Heart left ventricle (tissue), 16 donors: ENCODE measurements at places on chromosomes 4 and X. TPM values are rescaled to one million over a fixed set of nuclear protein-coding genes. Genes with fewer than 3 reads are reported as not detected.

Gene UGT2B15
- polyA plus RNA-seq, result not detected

DNA sequence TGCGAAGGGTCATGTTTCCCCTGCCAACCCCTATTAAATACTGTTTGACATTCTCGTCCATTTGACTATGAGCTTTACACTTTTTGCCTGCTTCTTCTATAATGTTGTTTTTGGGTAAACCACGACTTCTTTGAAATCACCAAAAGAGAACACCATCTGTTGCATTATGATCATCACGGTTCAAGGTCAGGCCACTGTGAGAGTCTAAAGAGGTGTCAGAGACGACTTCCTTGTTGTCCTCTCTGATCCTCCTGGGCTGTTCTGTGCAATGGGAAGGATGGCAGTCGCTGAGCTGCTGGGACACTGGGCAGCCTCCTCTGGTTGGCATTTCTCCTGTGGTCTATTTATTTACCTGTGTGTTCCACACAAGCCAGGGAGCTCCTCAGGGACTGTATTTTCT lies 137.5 kb downstream of the RASL11B start:
- H3K36me3 ChIP-seq, result no peaks in the 10 kb centered on the region
- no peaks in the 10 kb centered on the region for H3K27me3 ChIP-seq
- H3K4me1 ChIP-seq, result peaks cover 41% of the 10 kb centered on the region
- no peak overlapping the region for H3K27ac ChIP-seq
- no peak for DNase-seq
- no peak overlapping the region for H3K4me3 ChIP-seq

Gene MORC4
- polyA plus RNA-seq, result 1.0 TPM

- DNase-seq, result no peak
- no peaks in the 10 kb centered on the region for H3K27me3 ChIP-seq
- H3K36me3 ChIP-seq, result peaks cover 12% of the 10 kb centered on the region
- no peak overlapping the region for H3K4me3 ChIP-seq
Observed at GRCh38 chr4:52621567-52621966, 37.5 kb downstream of the USP46 start.

DNA sequence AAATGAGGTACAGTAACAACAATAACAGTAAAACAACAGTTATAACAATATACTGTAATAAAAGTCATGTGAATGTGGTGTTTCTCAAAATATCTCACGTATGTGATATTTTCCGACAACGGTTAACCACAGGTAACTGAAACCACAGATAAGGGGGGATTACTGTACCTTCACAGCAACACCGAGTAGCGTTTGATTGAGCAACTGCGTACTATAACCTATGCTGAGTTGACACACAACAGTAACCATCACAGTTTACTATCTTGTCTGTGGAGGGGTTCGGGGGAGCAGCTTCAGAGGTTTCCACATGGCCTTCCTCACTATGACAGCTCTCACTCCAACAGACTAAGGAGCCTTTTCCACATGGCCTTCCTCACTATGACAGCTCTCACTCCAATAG lies 13.4 kb downstream of the RBMX2 start:
- DNase-seq, result no peak
- no peak overlapping the region for H3K4me3 ChIP-seq
- H3K36me3 ChIP-seq, result no peaks in the 10 kb centered on the region
- no peaks in the 10 kb centered on the region for H3K4me1 ChIP-seq

DNA sequence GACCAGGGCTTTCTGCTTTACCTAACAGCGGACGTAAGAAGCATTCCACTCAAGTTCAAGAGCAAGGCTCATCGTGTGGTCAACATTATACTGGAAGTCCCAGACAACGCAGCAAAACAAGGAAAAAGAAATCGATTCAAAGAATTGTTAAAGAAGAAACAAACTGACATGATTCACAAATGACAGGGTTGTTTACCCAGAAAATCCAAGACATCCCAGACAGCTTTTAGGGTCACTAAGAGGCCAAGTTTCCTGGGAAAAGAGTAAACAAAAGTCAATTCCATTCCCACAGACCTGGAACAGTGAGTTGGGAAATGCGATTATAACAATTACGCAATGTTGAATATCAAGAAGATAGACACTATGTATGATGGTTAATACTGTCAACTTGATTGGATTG lies 21.5 kb upstream of the HTRA3 start:
- H3K27me3 ChIP-seq, result no peaks in the 10 kb centered on the region
- H3K4me1 ChIP-seq, result peaks cover 15% of the 10 kb centered on the region
- DNase-seq, result no peak
- no peak overlapping the region for H3K4me3 ChIP-seq
- no peaks in the 10 kb centered on the region for H3K36me3 ChIP-seq
- H3K27ac ChIP-seq, result peak overlapping the region; percentile 61

DNA sequence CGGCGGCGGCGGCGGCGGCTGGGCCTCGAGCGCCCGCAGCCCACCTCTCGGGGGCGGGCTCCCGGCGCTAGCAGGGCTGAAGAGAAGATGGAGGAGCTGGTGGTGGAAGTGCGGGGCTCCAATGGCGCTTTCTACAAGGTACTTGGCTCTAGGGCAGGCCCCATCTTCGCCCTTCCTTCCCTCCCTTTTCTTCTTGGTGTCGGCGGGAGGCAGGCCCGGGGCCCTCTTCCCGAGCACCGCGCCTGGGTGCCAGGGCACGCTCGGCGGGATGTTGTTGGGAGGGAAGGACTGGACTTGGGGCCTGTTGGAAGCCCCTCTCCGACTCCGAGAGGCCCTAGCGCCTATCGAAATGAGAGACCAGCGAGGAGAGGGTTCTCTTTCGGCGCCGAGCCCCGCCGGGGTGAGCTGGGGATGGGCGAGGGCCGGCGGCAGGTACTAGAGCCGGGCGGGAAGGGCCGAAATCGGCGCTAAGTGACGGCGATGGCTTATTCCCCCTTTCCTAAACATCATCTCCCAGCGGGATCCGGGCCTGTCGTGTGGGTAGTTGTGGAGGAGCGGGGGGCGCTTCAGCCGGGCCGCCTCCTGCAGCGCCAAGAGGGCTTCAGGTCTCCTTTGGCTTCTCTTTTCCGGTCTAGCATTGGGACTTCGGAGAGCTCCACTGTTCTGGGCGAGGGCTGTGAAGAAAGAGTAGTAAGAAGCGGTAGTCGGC lies 528 bp downstream of the FMR1 start:
- H3K4me1 ChIP-seq, result peaks cover 31% of the 10 kb centered on the region
- H3K27ac ChIP-seq, result peak overlapping the region; percentile 85
- peak overlapping the region; percentile 90 for H3K4me3 ChIP-seq
- peak; percentile 58 for DNase-seq
- H3K27me3 ChIP-seq, result no peaks in the 10 kb centered on the region

Gene RTL3
- polyA plus RNA-seq, result not detected

Gene STOX2
- polyA plus RNA-seq, result 2.8 TPM

DNA sequence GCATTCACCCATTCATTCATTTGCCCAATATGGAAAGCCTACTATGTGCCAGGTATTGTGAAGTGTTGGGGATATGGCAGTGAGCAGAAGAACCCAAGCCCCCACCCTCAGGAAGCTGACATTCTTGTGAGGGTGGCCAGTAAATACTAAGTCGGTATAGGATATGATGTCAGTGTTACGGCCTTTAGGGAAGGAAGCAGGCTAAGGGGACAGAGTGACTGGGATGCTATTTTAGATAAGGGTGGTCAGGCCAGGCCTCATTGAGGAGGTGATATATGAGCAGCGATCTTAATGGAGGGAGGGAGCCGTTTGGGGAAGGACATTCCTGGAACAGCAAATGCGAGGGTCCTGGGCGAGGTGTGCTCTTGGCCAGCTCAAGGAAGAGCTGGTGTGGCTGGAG lies 2.0 kb downstream of the ATP6AP1 start:
- H3K36me3 ChIP-seq, result no peaks in the 10 kb centered on the region
- peak overlapping the region; percentile 84 for H3K27ac ChIP-seq
- no peaks in the 10 kb centered on the region for H3K27me3 ChIP-seq
- H3K4me3 ChIP-seq, result no peak overlapping the region

GRCh38 chr4:38805530-38806145 lies 1.0 kb upstream of the TLR1 start:
- peaks cover 8% of the 10 kb centered on the region for H3K4me1 ChIP-seq
- peak overlapping the region; percentile 56 for H3K4me3 ChIP-seq
- DNase-seq, result peak; percentile 50
- peak overlapping the region; percentile 50 for H3K27ac ChIP-seq

- H3K4me3 ChIP-seq, result no peak overlapping the region
- H3K27ac ChIP-seq, result no peak overlapping the region
Observed at GRCh38 chrX:34884817-34885216, 57.8 kb upstream of the FAM47B start.

DNA sequence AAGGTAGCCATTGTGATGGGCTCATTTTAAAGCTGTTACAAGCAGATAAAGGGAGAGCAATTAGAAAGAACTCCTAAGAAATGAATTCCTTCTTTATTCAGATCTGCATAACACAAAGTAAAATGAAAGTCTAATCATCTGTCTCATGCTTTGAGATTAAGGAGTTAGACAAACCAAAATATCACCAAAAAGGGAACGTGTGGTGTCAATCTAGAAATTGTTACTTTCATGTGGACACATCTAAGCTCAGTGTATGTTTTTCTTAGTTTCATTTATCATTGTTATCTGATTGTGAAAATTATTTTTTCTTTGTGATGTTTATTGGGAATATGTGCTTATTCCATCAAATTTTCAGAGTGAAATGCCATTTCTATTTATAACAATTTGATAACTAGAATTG lies 80.3 kb downstream of the BANK1 start:
- no peaks in the 10 kb centered on the region for H3K27me3 ChIP-seq
- H3K4me1 ChIP-seq, result no peaks in the 10 kb centered on the region
- H3K27ac ChIP-seq, result no peak overlapping the region
- DNase-seq, result no peak
- H3K4me3 ChIP-seq, result no peak overlapping the region

DNA sequence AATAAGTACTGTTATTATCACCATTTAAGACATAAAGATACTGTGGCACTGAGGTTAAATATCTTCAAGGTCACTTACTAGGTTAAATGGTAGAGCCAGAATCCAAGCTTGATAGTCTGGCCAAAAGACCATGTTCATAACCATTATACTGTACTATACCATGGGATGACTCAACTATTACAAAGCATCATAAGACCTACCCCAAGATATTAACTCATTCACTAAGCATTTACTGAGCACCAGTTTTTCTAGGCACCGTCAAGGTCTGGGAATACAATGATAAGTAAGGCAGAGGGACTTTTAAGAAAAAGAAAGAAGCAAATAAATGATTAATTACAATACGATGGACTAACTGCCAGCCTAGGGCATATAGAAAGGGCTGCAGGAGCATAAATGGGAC lies 95.5 kb upstream of the KCTD8 start:
- H3K4me1 ChIP-seq, result no peaks in the 10 kb centered on the region
- H3K36me3 ChIP-seq, result no peaks in the 10 kb centered on the region
- no peak overlapping the region for H3K27ac ChIP-seq
- no peaks in the 10 kb centered on the region for H3K27me3 ChIP-seq
- DNase-seq, result no peak
- no peak overlapping the region for H3K4me3 ChIP-seq

GRCh38 chr4:23134331-23134730 lies 441.6 kb downstream of the GBA3 start:
- H3K27ac ChIP-seq, result no peak overlapping the region
- no peak for DNase-seq
- no peak overlapping the region for H3K4me3 ChIP-seq
- no peaks in the 10 kb centered on the region for H3K27me3 ChIP-seq

DNA sequence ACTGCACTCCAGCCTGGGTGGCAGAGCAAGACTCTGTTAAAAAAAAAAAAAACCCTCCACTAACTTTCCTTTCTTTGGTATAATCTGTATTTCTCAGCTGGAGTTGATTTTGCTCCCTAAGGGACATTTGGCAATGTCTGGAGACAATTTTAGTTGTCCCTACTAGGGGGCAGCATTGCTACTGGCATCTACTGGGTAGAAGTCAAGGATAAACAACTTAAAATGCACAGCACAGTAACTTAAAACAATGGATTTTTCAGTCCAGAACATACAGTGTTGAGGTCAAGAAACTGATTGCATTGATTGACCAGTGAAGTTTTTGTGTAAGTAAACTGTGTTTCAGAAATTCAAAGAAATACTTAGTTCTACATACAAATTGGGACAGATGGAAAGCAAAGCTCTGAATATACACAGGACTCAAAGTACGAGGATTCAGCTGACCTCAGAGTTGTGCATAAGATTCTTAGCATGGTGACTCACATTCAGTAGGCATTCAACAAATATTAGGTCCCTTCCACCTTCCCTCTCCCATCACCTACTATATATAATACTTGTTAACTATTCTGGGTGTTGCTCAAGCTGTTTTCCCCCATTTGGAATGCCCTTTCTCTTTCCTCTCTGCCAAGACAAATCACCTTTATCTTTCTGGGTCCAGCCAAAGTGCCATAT lies 8.8 kb downstream of the DDX53 start:
- no peak for DNase-seq
- H3K36me3 ChIP-seq, result no peaks in the 10 kb centered on the region
- H3K27ac ChIP-seq, result no peak overlapping the region
- no peaks in the 10 kb centered on the region for H3K27me3 ChIP-seq
- no peak overlapping the region for H3K4me3 ChIP-seq

Gene HTRA3
- polyA plus RNA-seq, result 28.9 TPM

DNA sequence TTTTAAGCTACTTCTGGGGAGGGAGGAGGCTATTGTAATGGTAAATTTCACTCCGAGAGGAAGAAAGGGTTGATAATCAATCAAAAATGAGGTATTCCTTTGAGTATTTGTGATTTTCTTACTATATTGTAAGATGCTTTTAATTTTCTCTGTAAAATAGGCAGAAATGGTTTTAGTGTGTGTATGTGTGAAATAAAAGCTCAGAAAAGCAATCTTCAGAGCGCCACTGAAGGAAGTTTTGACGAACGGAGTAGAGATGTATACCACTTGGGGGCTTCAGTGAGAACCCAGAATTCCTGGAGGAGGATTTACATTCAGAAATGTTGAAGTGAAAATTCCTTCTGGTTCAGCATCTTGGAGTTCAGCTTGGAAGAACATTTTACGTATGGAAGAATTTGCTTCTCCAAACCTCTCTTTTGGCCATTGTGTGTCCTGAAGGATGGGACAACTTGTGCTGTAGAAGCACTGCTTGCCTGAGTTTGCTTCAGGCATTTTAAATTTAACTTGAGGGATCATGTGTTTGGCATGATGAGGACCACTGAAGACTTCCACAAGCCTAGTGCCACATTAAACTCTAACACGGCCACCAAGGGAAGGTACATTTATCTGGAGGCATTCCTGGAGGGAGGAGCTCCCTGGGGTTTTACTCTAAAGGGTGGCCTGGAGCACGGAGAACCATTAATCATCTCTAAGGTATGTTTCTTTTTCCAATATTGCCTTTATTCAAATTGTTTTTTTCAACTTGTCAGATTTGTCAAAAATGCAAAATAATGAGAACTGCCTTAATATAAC lies 695 bp downstream of the SHROOM3 start:
- DNase-seq, result no peak
- H3K27me3 ChIP-seq, result no peaks in the 10 kb centered on the region
- H3K36me3 ChIP-seq, result no peaks in the 10 kb centered on the region
- H3K4me3 ChIP-seq, result peak overlapping the region; percentile 41
